ENCODE measurements at places on chromosomes 5 and 9.
A peak's percentile ranks its signal among the peaks of the same experiment; 100 is the strongest.

DNA sequence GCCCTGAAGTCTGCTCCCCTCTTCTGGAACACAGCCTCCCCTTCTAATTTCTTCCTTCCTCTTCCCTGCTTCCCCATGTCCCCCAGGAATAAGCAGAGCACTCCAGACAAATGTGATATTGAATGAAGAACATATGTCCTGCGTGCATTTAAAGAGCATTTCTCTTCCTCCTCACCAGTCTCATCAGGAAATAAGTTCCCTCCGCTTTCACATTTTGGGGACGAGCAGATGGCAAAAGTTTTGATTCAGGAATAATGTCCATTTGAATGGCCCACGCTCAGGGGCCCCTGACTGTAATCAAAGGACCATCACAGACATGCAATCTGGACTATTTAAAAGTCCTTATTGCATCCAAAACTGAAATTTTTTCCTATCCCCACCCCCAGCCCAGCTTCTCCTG lies 316.1 kb downstream of the CDK5RAP2 start:
- DNase-seq, result no peak

DNA sequence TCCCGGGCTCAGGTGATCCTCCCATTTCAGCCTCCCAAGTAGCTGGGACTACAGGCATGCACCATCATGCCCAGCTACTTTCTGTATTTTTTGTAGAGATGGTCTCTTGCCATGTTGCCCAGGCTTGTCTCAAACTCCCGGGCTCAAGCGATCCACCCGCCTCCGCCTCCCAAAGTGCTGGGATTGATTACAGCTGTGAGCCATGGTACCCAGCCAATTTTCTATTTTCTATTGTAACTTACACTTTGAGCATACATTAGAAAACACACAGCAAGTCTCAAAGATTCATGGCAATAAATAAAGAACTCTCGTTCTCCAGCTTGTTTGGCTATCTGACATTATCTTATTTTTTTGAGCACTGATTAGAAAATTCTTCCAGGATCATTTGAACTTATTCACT lies 228.7 kb downstream of the ADAMTS6 start:
- DNase-seq, result no peak

DNA sequence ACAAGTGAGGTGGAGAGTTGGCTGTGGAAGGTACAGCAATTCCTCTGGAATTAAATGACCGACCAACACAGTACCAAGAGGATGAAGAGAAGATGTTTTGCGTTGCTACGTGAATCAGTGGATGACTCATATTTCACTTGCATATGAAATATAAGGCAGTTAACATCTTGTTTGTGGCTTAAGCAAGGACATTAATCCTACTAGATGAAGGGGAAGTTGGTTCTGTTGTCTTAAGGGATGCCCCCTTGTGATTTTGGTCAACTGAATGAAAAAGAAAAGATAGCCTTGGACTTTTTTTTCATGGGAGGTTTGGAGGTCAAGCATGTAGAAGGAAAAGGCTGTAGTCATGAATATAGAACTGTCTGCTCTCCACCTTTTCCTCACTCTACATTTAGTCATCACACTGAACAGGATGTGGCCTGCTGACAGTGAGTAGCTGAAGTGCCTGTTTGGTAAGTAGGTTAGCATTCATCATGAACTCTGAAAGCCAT lies 33.9 kb downstream of the VLDLR start:
- no peak for DNase-seq

DNA sequence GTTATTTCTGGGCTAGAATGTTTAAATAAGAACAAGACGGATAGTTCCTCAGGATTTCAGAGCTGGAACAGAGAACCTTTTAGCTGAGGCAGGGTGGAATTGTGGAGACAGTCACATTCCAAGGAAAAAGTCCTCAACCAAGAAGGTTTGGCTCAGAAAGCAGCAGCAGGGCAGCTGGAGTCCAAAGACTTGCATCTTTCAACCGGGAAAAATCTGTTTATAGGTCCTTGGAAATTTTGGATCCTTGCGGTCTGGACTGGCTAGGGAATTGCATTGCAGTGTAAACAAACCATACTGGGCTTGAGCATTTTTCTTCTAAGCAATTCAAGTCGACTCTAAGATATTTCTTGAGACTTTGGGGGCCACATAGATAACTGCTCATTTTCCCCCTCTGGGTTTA lies 40.8 kb upstream of the HMHB1 start:
- DNase-seq, result no peak

GRCh38 chr5:34915856-34916192 lies 313 bp downstream of the BRIX1 start:
- no peak for DNase-seq

- DNase-seq, result peak; percentile 20
These were observed at the start of gene SYNPO for GRCh38 chr5:150640311-150641005. Gene SYNPO, plus strand, starts transcription at chr5:150640660. Its CDS starts 7,616 bp downstream, at chr5:150648276.

- no peak for DNase-seq
These were observed 155.6 kb upstream of the IER5L start for GRCh38 chr9:129333617-129334104.

GRCh38 chr9:131628459-131629225 lies 83.3 kb downstream of the PRRT1B start:
- no peak for DNase-seq

DNA sequence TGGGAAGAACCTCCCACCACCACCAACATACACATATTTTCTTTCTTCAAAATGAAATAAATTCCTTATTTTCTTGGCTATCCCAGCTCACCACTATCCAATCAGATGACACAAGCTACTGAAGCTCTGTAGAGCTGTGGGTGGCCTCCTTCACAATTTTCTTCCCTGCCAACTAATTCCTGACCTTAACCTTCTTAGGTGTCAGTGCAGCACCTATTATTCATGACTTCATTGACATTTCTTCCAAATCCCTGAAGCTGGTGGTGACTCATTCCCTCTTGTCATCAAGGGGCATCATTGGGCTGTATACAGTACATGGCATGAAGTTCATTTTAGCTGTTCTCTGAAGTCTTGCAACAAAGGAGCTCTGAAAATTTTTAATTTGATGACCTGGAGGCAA lies 42.0 kb upstream of the ADRA1B start:
- DNase-seq, result no peak

DNA sequence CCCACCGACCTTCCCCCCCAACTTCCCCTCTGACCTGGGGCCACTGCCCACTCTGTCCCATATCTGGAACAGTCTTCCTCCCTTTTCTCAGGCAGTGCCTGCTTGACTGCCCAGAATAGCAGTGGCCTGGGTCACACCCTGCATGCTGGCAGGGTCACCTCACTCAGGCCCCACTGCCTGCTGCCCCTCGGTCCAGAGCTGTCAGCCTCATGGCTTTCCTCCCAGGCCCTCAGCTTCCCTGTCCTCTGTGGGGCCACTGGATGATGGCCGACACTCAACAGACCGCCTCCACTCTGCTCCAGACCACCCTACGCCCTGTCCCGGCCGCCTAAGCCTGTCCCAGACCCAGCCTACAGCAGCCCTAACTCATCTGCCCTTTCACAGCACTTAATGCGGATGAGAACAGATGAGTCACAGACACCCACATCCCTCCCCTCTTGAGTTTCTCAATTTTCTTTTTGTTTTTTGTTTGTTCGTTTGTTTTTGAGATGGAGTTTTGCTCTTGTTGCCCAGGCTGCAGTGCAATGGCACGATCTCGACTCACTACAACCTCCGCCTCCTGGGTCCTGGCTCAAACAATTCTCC lies 5.9 kb downstream of the PNPLA7 start:
- DNase-seq, result no peak

GRCh38 chr9:79591458-79591857 lies 19.7 kb downstream of the TLE4 start:
- no peak for DNase-seq

DNA sequence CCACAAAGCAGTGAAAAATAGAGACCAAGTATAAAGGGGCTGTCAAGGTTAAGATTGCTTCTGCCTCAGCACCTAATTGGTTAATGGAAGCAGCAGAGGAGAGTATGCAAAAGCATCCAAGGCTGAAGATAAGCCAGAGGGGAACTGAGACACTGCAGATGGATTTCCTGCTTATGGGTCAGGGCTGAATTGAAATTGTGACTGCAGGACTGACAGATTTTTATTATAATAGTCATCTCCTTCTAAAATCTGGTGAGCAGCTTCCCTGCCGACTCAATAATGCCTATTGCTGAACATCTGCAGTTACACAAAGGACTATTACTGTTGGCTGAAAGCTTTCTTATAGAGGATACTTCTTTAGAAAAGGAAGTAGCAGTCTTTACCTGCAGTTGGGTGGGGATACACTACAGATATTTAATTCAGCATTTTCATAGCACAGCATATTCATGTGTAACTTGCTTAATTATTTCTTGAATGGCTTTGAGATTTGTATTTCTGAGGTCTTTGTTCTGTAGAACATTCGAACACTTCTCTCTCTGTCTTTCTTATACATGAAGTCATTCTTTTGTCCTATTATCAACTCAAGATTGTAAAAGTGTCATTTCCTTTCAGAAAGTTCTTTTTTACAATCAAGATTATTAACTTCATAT lies 363.0 kb upstream of the RIOK2 start:
- DNase-seq, result no peak

- DNase-seq, result no peak
These were observed 14.2 kb upstream of the AHRR start for GRCh38 chr5:307306-307705.

- DNase-seq, result no peak
These were observed 86.6 kb upstream of the SAP30L start for GRCh38 chr5:154359221-154359573.

DNA sequence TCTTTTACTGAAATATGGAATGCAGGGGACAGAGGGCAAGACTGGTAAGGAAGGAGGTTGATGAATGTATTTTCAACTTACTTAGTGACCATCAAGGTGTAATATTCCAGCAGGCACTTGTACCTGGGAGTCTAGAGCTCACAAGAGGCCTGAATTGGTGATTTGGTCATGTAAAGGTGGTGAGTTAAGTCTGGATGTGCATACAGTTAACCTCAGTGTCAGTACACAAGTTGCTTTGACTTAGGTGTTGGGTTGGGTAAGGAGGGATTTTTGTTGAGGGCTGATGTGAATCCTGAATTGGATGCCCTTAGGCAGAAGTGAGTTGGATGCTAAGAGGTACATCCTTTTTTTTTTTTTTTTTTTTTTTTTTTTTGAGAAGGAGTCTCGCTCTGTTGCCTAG lies 7.4 kb downstream of the SREK1 start:
- no peak for DNase-seq

- no peak for DNase-seq
These were observed 222.6 kb upstream of the PIK3R1 start for GRCh38 chr5:67992923-67993322.

DNA sequence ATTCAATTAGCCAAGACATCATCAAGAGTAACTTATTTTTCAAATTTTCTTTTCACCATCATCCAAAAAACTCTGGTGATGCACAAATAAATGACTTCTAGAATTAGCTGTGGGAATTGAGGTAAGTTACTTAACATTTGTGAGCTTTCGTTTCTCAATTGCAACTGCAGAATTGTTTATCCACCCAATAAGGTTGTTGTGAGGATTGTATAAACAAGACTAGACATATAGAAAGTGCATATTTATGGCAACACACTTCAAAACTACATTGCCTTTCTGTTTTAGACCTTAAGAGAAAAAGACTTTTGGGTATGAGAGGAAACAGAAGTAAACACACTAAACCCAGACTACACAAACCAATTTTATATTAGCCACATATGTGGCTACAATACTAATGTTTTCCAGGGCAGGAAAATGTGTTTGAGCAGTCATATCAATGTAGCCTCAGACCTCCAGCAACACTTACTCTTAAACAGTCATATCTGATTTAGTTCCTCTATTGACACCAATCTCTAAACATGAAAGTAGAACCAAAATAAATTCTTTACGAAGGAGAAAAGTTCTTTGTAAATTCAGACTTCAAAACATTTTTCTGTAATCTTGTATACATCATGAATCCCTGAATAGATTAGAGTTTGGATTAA lies 488.0 kb upstream of the CYLC2 start:
- no peak for DNase-seq

DNA sequence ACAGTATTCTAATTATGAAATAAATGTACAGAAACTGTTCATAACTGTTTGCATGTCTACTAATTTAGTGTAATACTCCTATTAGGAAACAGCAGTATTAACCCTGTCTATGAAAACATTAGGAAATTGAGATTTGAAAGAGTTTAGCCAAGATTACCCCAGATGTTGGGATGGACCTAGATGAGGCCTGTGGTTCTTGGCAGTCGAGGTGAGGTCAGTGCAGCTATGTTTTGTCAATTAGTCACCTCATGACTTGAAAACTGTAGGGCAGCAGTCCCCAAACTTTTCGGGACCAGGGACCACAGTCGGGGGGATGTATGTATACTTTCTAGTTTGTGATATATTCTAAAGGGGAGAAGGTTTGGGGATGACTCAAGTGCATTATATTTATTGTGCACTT lies 4.7 kb downstream of the LNPEP start:
- no peak for DNase-seq

GRCh38 chr5:132070460-132071337 lies 2.9 kb upstream of the CSF2 start:
- no peak for DNase-seq

GRCh38 chr5:35803191-35803651 lies 53.5 kb upstream of the IL7R start:
- peak; percentile 13 for DNase-seq

DNA sequence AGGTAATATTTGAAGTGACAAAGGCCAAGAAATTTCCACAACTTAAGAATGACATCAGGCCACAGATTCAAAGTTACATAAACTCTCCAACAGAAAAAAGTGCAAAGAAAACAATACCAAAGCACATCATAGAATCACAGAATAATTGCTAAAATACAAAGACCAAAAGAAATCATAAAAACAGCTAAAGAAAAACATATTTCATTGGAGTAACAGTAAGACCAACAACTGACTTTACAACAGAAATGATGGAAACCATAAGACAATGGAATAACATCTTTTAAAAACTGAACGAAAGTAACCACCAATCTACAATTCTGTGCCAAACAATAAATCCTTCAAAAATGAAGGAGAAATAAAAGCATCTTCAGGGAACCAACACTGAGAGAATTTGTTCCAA lies 38.3 kb downstream of the ZDHHC21 start:
- no peak for DNase-seq

GRCh38 chr5:67409126-67409777 lies 212.7 kb upstream of the CD180 start:
- no peak for DNase-seq

GRCh38 chr9:76729980-76730737 lies 34.1 kb upstream of the PCA3 start:
- DNase-seq, result no peak

GRCh38 chr5:149581931-149582768 lies 852 bp downstream of the ARHGEF37 start:
- DNase-seq, result peak; percentile 75

GRCh38 chr5:37975531-37975930 lies 135.7 kb upstream of the GDNF start:
- no peak for DNase-seq

DNA sequence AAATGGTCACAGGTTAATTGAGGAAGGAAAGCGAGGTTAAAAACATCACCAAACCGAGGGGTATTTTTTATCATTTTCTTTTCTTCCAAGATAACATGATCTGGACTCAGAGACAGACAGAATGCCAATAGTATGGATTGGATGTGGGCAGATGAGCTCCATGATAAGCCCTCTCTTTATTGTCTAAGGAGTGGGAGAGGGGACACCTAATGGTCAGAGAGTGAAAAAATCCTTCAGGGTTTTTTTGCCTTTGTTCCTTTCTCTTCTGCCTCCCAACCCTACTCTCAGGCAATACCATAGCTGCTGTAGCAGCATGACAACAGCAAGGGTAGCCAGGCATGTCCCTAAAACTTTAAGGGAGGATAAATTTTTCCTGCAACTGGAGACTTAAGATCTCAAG lies 94.7 kb downstream of the DIRAS2 start:
- DNase-seq, result no peak

Measured in DMS 273 treated with DMSO at 0.1 percent for 48 hours (cell line).